ENCODE measurements at places on chromosomes 7 and 10. TPM values are rescaled to one million over a fixed set of nuclear protein-coding genes. Genes with fewer than 3 reads are reported as not detected.

Gene CHST15
- total RNA-seq, result 27.1 TPM

Gene GFRA1
- 8.2 TPM for total RNA-seq

Gene NEURL1
- not detected for total RNA-seq

Gene NANOS1
- 22.5 TPM for total RNA-seq

Gene COL28A1
- 0.84 TPM for total RNA-seq

Gene OGDHL
- 13.9 TPM for total RNA-seq

Gene TMEM139
- total RNA-seq, result 79.0 TPM

Gene EN2
- total RNA-seq, result 6.7 TPM

Gene ZNF22
- 0.09 TPM for total RNA-seq

Measured in Caki2 (cell line).